ENCODE measurements at places on chromosomes 4 and X. TPM values are rescaled to one million over a fixed set of nuclear protein-coding genes. Genes with fewer than 3 reads are reported as not detected.

DNA sequence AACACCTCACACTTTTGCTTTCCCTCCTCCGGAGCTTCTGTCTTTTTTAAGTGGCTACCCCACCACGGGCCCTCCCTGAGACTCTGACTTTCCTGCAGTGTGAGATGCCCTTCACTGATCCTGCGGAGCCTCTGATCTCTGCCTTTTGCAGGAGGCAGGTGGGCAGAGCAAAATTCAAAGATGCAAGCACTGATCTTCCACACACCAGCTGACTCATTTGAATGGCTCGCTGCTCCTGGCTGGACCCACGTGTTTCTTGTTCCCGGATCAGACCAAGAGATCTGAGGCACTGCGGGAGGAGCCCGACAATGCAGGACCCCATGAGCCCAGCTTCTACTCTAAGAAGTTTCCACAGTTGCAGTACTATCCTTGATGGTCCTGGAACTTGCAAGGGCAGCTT, 1607.9 kb upstream of the TENM3 start:
- H3K27me3 ChIP-seq, result no peaks in the 10 kb centered on the region
- H3K36me3 ChIP-seq, result no peaks in the 10 kb centered on the region
- no peak for DNase-seq

- no peaks in the 10 kb centered on the region for H3K4me1 ChIP-seq
- DNase-seq, result no peak
- no peak overlapping the region for H3K27ac ChIP-seq
- H3K36me3 ChIP-seq, result no peaks in the 10 kb centered on the region
These were observed 106.1 kb downstream of the CHM start for GRCh38 chrX:85941275-85941674.

JCHAIN gene
- total RNA-seq, result 326 TPM

GRCh38 chr4:37389366-37389765, 144.8 kb downstream of the NWD2 start:
- H3K27ac ChIP-seq, result no peak overlapping the region
- H3K36me3 ChIP-seq, result no peaks in the 10 kb centered on the region
- H3K27me3 ChIP-seq, result no peaks in the 10 kb centered on the region
- DNase-seq, result no peak
- no peak overlapping the region for H3K4me3 ChIP-seq

DNA sequence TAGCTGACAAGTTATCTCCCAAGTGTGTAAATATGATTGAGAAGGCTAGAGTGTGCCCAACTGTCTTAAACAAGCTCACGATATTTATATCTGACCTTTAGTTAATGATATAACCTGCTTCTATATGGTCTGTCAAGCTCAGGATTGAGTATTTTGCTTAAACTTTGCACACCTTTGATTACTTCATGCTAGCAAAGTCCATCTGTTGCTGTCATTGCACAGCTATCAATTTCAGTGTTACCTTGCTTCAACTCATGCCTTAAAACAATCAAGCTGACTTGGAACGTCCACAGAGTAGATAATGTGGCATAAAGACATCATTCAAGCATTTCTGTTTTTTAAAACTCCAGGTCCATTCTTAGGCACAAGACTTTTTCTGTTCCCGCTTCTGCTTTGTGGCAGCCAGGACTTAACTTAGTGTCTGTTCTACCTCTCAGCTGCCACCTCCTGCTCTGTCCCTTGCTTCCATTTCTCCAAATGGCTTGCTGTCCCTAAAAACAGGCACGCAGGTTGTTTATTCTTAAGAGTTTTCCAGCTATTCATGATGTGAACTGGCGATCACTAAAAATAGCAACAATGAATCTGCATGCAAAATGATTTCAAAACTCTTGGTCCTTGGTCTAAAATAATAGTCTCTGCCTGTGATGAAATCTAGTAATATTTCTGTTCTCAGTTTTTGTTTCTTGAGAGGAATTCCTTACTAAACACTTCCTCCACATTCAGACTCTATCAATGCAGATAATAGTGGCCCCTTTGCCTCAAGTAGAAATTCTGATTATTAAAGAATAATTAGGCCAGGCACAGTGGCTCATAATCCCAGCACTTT, 16.3 kb upstream of the NEIL3 start:
- no peaks in the 10 kb centered on the region for H3K4me1 ChIP-seq
- H3K27ac ChIP-seq, result no peak overlapping the region
- no peak overlapping the region for H3K4me3 ChIP-seq

DNA sequence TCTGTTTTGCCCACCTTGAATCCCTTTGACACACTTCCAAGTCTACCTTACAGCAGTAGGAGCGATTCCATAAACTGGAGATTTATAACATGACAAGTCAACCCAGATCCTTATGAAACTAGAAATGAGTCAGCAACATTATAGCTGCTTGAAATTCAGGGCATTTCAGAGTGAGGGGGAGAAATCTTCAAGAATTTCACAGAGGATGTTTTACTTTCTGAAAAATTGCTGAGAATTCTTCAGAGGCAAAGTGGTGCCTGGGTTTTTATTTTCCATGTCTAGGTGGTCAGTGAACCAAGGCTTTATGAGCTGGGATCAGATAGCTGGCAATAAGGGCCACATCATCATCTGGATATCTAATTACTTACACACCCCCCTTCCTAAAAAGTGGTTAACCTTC, 119.8 kb downstream of the PPARGC1A start:
- H3K36me3 ChIP-seq, result no peaks in the 10 kb centered on the region
- H3K4me1 ChIP-seq, result no peaks in the 10 kb centered on the region
- no peaks in the 10 kb centered on the region for H3K27me3 ChIP-seq
- no peak overlapping the region for H3K4me3 ChIP-seq

GRCh38 chr4:5824635-5825034, 68.3 kb downstream of the CRMP1 start:
- H3K4me1 ChIP-seq, result no peaks in the 10 kb centered on the region
- H3K27me3 ChIP-seq, result no peaks in the 10 kb centered on the region
- no peak overlapping the region for H3K27ac ChIP-seq
- no peak for DNase-seq

NUP62CL gene
- not detected for total RNA-seq

- no peaks in the 10 kb centered on the region for H3K36me3 ChIP-seq
- no peak overlapping the region for H3K27ac ChIP-seq
- H3K4me3 ChIP-seq, result no peak overlapping the region
- H3K27me3 ChIP-seq, result no peaks in the 10 kb centered on the region
- DNase-seq, result no peak
These were observed 107.3 kb downstream of the EFNB1 start for GRCh38 chrX:68936126-68936525.

GYPE gene
- not detected for total RNA-seq

GRCh38 chrX:15860921-15861320, 6.3 kb upstream of the AP1S2 start:
- no peaks in the 10 kb centered on the region for H3K36me3 ChIP-seq
- no peak overlapping the region for H3K27ac ChIP-seq
- no peak for DNase-seq
- H3K4me1 ChIP-seq, result no peaks in the 10 kb centered on the region

- DNase-seq, result no peak
- H3K36me3 ChIP-seq, result no peaks in the 10 kb centered on the region
- no peaks in the 10 kb centered on the region for H3K4me1 ChIP-seq
- H3K4me3 ChIP-seq, result no peak overlapping the region
These were observed 94.4 kb upstream of the GUCY1A1 start for GRCh38 chr4:155572106-155572703.

GRCh38 chr4:83929550-83929949, 393.6 kb downstream of the GPAT3 start:
- DNase-seq, result no peak
- H3K27ac ChIP-seq, result no peak overlapping the region
- no peaks in the 10 kb centered on the region for H3K4me1 ChIP-seq
- H3K27me3 ChIP-seq, result no peaks in the 10 kb centered on the region
- H3K36me3 ChIP-seq, result no peaks in the 10 kb centered on the region
- no peak overlapping the region for H3K4me3 ChIP-seq

DNA sequence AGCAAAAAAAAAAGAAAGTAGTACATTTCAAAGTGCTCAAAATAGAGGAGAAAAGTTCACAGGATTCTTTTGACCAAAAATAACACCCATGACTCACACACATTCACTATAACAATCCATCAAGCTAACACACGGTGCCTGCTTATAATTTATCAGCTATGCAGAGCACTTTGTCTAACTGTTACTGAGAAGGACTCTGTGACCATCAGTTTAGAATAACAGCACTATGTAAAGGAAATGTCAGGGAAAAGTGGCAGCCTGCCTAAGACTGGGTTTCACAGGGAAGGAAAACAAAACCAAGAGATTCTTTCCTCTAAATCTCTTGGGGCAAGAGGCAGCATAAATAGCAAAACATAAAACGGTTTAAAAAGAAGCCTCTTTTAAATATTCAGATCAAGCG, 54.8 kb downstream of the CCDC149 start:
- H3K27me3 ChIP-seq, result no peaks in the 10 kb centered on the region
- H3K4me1 ChIP-seq, result no peaks in the 10 kb centered on the region
- no peak overlapping the region for H3K4me3 ChIP-seq
- DNase-seq, result no peak
- no peaks in the 10 kb centered on the region for H3K36me3 ChIP-seq
- no peak overlapping the region for H3K27ac ChIP-seq

MAGEB17 gene
- not detected for total RNA-seq

- no peaks in the 10 kb centered on the region for H3K36me3 ChIP-seq
- H3K4me1 ChIP-seq, result peaks cover 6% of the 10 kb centered on the region
- peak within 1 kb of the TSS; percentile 56 for H3K27ac ChIP-seq
- H3K4me3 ChIP-seq, result no peak within 1 kb of the TSS
- peak; percentile 53 for DNase-seq
These were observed at the start of gene CXCL6 for GRCh38 chr4:73836373-73837279. TSS of gene CXCL6 (plus strand) at chr4:73836678. CDS start at chr4:73836751, 73 bp downstream.

- H3K4me3 ChIP-seq, result no peak overlapping the region
- no peaks in the 10 kb centered on the region for H3K27me3 ChIP-seq
- no peak for DNase-seq
- H3K36me3 ChIP-seq, result no peaks in the 10 kb centered on the region
- no peak overlapping the region for H3K27ac ChIP-seq
These were observed 181.8 kb upstream of the GPRIN3 start for GRCh38 chr4:89489338-89489771.

- DNase-seq, result no peak
- H3K4me3 ChIP-seq, result no peak overlapping the region
- H3K36me3 ChIP-seq, result no peaks in the 10 kb centered on the region
- no peak overlapping the region for H3K27ac ChIP-seq
- no peaks in the 10 kb centered on the region for H3K4me1 ChIP-seq
These were observed 744.2 kb upstream of the GRIA3 start for GRCh38 chrX:122439831-122440230.

- no peak for DNase-seq
- H3K36me3 ChIP-seq, result no peaks in the 10 kb centered on the region
- no peak overlapping the region for H3K4me3 ChIP-seq
- H3K4me1 ChIP-seq, result no peaks in the 10 kb centered on the region
- H3K27ac ChIP-seq, result no peak overlapping the region
These were observed 2.5 kb downstream of the ZFP92 start for GRCh38 chrX:153413731-153414130.

KIF4A gene
- total RNA-seq, result 2.8 TPM

IL1RAPL1 gene
- total RNA-seq, result not detected

- H3K27me3 ChIP-seq, result no peaks in the 10 kb centered on the region
- no peaks in the 10 kb centered on the region for H3K36me3 ChIP-seq
- H3K27ac ChIP-seq, result no peak overlapping the region
- H3K4me1 ChIP-seq, result no peaks in the 10 kb centered on the region
- DNase-seq, result no peak
These were observed 65.5 kb downstream of the EDNRA start for GRCh38 chr4:147546349-147546748.

TASL gene
- not detected for total RNA-seq

DNA sequence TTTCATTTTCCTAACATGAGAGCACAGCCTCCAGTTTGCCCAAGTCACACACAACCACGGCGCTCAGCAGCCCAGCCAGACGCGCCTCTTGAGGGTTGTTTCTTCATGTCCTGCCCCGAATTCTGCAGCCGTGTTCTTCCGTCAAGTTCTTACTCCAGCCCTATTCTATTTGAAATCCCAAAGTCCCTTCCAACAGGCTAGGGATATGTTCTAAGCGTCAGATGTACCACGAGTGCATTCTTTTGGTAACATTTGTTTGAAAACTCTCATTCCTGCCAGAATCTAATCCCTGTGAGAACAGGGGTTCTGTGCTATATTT, 23.1 kb downstream of the ACSL1 start:
- peaks cover 9% of the 10 kb centered on the region for H3K36me3 ChIP-seq
- H3K4me3 ChIP-seq, result no peak overlapping the region
- no peaks in the 10 kb centered on the region for H3K4me1 ChIP-seq
- no peaks in the 10 kb centered on the region for H3K27me3 ChIP-seq
- DNase-seq, result no peak

PRICKLE3 gene
- 47.0 TPM for total RNA-seq

OFD1 gene
- 35.2 TPM for total RNA-seq

- no peak overlapping the region for H3K27ac ChIP-seq
- H3K4me1 ChIP-seq, result no peaks in the 10 kb centered on the region
- no peak for DNase-seq
- no peaks in the 10 kb centered on the region for H3K36me3 ChIP-seq
These were observed 1494.9 kb upstream of the AGA start for GRCh38 chr4:178937130-178937529.

DNA sequence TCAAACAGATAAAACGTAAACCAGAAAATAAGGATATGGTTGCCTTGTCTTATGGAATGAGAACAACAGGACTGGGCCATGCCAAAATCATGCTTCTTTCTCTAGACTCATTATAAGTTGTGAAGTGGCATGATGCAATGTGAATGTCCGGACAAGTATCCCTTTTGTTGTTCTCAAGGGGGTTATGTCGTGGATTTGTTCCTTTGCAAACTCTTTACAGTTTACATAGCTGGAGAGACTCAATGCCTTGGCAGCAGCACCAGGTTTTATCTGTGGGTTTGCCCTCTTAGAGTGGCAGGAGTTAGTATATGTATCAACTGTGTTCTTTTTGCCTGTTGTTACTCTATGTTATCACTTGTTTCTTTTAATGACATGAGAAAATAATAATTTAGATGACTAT, 41.4 kb downstream of the SPRY1 start:
- H3K4me1 ChIP-seq, result no peaks in the 10 kb centered on the region
- no peaks in the 10 kb centered on the region for H3K27me3 ChIP-seq
- DNase-seq, result no peak
- H3K4me3 ChIP-seq, result no peak overlapping the region
- no peaks in the 10 kb centered on the region for H3K36me3 ChIP-seq
- no peak overlapping the region for H3K27ac ChIP-seq

EMCN gene
- 42.1 TPM for total RNA-seq

DNA sequence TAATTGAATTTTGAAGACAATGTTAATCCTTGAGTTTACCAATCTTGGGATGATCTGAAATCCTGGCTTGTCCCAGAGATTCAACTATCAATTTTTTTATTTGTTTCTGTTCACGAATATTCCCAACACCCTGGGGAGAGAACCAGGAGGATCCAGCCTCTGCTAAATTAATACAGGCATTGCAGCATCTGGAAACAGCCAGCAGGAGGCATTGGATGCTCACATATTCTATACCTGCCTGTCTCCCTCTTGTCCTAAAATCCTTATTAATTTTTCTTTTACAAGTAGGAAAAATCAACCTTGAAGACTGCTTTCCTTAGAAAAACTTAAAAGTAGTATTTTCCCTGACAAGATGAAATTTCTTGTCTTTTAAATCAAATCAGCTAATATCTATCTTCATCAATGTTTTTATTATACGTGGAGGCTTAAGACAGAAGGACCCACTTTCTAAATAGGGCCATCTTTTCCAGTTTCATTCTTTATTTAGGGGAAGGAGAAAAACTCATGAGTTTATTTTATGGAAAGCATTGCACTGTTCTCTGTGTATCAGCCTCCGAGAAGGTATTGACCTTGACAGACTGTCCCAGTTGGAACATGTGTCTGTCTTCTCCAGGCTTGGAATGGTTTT, 102.4 kb downstream of the CLNK start:
- H3K27me3 ChIP-seq, result no peaks in the 10 kb centered on the region
- H3K4me3 ChIP-seq, result no peak overlapping the region
- peak; percentile 33 for DNase-seq
- H3K4me1 ChIP-seq, result no peaks in the 10 kb centered on the region
- no peak overlapping the region for H3K27ac ChIP-seq
- no peaks in the 10 kb centered on the region for H3K36me3 ChIP-seq

PROM1 gene
- total RNA-seq, result 128 TPM

Data from Peyer's patch (tissue), 4 donors.